HTR-8/SVneo (cell line): ENCODE measurements at places on chromosomes 6 and 20.
A peak's percentile ranks its signal among the peaks of the same experiment; 100 is the strongest.

GRCh38 chr6:155314773-155315515 lies 660 bp upstream of the TFB1M start:
- DNase-seq = peak; percentile 28

GRCh38 chr6:144654506-144654905 lies 369.4 kb downstream of the UTRN start:
- DNase-seq = no peak

- DNase-seq = peak; percentile 11
These were observed 112.6 kb upstream of the CCN2 start for GRCh38 chr6:132063738-132064137.

DNA sequence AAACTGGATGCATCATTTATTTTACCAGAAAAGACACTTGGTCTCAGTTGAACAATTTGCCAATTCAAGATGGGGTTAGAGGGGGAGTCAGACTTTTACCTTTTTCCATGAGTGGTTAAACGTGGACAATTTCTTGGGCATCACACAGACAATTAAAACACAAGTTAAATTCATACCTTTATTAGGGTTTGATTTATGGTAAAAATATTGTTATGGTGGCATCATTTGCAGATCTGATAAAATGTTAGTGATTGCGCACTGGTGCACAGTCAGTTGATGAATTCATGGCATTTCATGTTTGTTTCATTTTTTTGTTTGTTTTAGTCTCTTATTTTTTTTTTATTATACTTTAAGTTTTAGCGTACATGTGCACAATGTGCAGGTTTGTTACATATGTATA lies 399.9 kb downstream of the DOK5 start:
- no peak for DNase-seq

DNA sequence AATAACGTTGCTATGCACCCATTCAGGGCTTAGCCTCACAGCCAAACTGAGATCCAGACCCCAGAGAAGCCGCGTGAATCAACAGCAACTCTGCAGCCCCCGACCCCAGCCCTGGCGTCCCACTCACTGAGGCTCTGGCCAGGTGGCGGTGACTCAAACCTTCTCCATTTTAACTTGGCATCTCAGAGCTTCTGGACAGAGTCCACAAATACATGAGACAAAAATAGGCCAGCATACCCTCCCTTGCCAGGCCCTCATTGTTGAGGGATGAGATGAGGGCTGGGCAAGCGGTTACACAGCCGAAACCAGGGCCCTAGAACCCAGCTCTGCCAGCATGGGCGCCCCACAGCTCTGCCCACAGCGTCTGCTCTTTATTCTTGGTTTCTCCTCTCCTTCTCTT lies 118.4 kb downstream of the MYLK4 start:
- no peak for DNase-seq

GRCh38 chr20:51543422-51543788 lies 886 bp upstream of the NFATC2 start:
- no peak for DNase-seq

DNA sequence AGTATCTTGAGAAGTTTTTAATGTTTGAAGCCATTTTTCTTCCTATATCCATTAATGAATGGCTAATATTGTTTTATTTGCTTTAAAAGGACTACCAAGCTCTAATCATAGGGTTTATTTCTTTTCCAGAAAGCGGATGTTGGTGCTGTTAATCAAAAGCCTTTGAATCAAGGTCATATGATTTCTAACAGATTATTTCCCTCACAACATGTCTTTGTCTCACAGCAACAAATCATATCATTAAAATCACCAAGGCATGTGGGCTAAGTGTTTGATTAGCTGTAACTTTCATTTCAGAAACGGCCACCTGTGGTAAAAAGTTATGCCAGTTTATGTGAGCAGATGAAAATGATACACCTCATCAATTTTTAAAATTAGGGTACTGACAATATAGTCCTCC lies 21.7 kb downstream of the TRAF3IP2 start:
- DNase-seq = no peak

DNA sequence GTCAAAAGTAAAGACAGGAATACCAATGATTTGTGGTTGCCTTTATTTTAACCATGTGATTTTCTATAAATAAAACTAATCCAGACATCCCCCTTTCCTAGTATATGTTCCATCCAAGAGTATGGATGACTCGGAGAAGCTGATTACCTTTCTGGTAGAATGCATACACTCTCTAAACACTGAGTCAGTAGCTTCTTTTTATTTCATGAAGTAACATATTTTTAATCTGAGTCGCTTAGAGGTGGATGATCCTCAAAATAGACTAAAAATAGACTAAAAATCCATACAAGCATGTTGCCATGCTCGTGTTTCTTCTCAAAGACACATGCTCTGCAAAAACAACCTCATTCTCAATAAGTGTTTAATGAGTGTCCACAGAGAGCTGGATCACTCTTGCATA lies 263.7 kb downstream of the COL12A1 start:
- no peak for DNase-seq

GRCh38 chr6:9537381-9537780 lies 877.5 kb downstream of the TFAP2A start:
- peak; percentile 18 for DNase-seq

DNA sequence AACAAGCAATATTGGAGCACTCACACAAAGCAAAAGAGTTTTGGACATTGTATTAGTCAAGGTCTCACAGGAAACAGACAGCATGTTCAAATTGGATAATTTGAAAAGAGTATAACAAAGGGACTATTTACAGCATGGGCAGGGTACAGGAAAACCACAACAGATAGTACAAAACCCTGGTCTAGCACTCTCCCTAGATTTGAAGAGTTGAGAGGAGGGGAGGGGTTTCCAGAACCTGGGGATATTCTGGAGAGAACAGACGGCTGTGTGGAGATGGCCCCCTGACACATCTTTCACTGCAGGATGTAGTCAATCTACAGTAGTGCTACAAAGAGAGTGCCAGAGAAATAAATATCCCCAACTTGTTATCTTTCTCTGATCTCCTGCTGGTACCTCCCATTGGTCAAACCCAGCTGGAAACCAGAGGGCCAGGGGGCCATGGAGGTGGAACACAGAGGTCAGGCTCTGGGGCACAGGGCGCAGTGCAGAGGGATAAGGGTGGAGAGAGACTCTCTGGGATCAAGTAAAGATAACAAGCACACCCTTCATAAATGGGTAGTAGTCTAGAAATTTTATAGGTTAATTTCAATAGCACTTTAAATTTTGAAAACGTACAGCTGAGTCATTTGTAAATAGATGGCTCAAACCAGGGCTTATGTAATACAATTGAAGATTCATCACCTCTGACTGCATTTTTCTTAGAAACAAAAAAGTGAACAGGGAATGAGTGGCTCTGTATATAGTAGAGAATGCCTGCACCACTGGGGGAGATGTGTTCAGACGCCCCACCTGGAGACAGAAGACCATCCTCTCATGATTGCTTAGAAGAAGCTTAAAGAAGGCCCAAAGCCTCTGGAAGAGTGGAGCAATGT lies 25.7 kb downstream of the RCAN2 start:
- DNase-seq = no peak

GRCh38 chr6:25288518-25288917 lies 9.3 kb downstream of the CARMIL1 start:
- no peak for DNase-seq

- peak; percentile 11 for DNase-seq
These were observed 64.9 kb upstream of the BTBD3 start for GRCh38 chr20:11852811-11853210.

GRCh38 chr6:129844118-129844891 lies 16.8 kb downstream of the TMEM244 start:
- peak; percentile 75 for DNase-seq

DNA sequence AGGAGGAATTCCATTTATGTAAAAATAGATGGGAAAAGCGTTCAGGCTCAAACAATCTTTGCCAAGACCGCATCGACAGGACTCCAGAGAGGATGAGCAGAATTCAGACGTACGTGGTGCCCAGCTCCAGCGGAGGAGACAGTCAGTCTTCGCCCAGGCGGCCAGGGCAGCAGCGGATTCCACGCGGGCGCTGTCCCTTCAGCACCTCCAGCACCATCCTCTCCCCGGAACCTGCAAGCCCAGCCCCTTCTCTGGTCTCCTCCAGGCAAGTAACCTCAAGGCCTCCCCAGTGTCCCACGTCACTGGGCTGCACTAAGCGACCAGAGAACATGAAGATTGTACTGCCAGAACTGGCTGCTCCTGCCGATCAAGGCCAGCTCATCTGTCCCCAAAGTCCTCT lies 2.8 kb upstream of the KCNQ2 start:
- DNase-seq = peak; percentile 67

GRCh38 chr6:3433005-3433404 lies 23.8 kb downstream of the SLC22A23 start:
- no peak for DNase-seq

GRCh38 chr20:23873370-23874015 lies 6.1 kb downstream of the CST5 start:
- DNase-seq = no peak

DNA sequence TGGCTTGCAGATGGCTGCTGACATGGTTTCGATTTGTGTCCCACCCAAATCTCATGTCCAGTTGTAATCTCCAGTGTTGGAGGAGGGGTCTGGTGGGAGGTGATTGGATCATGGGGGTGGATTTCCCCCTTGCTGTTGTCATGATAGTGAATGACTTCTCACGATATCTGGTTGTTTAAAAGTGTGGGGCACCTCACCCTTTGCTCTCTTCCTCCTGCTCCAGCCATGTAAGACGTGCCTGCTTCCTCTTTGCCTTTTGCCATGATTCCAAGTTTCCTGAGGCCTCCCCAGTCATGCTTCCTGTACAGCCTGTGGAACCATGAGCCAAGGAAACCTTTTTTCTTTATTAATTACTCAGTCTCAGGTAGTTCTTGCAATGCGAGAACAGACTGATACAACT lies 77.6 kb upstream of the FUCA2 start:
- no peak for DNase-seq

GRCh38 chr20:34037121-34037520 lies 43.4 kb downstream of the RALY start:
- DNase-seq = no peak

- DNase-seq = no peak
These were observed 281.6 kb upstream of the ZFP64 start for GRCh38 chr20:52473186-52473585.

DNA sequence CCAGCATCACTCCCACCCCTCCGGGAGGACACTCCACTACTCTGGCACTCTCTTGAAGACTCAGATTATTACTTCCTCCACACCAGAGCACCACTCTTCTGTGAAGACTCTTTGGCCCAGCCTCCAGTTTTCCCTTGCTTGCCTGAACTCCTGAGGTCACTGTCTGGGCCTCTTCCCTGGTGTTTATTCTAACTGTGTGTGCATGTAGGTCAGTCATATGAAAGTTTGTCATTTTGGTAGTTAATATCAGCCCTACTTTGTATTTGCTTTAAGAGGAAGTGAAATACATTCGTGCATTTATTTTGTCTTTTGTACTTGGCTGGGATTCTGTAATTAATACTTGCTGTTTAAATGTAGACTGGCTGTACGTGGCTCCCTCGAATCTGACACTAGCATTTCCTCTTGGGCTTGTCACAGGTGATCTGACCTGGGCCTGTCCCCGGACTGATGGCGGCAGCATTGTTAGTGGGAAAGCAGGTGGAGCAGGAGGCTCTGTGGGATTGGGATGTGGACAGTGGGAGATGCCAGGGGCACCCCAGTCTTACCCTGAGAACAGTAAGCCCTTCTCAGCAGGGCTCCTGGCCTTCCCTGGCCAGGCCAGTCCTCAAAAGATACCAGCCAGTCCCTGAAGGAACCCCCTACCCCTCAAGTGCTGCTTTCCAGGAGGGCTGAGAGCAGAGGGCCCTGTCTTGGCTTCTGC lies 350.5 kb downstream of the CDC5L start:
- no peak for DNase-seq

- no peak for DNase-seq
These were observed 61.6 kb downstream of the PREX1 start for GRCh38 chr20:48766205-48766604.

- no peak for DNase-seq
These were observed 9.1 kb downstream of the PRND start for GRCh38 chr20:4730780-4731179.

- DNase-seq = no peak
These were observed 283.0 kb upstream of the MARCKS start for GRCh38 chr6:113574147-113574546.

DNA sequence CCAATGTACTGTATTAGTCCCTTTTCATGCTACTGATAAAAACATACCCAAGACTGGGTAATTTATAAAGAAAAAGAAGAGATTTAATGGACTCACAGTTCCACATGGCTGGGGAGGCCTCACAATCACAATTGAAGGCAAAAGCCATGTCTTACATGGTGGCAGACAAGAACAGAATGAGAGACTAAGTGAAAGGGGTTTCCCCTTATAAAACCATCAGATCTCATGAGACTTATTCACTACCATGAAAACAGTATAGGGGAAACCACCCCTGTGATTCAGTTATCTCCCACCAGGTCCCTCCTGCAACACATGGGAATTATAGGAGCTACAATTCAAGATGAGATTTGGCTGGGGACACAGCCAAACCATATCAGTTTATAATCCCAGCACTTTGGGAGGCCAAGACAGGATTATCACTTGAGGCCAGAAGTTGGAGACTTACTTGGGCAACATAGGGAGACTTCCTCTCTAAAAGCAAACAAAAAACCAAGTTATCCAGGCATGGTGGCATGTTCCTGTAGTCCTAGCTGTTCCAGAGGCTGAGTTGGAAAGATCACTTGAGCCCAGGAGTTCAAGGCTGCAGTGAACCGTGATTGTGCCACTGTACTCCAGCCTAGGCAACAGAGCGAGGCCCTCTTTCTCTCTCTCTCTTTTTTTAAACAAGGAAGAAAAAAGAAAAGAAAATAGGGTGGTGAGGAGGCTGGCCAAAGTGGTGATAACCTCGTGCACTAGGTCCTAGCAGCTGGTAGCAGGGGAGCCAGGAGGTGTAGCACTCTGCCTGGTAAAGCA lies 22.9 kb upstream of the DDR1 start:
- DNase-seq = no peak

DNA sequence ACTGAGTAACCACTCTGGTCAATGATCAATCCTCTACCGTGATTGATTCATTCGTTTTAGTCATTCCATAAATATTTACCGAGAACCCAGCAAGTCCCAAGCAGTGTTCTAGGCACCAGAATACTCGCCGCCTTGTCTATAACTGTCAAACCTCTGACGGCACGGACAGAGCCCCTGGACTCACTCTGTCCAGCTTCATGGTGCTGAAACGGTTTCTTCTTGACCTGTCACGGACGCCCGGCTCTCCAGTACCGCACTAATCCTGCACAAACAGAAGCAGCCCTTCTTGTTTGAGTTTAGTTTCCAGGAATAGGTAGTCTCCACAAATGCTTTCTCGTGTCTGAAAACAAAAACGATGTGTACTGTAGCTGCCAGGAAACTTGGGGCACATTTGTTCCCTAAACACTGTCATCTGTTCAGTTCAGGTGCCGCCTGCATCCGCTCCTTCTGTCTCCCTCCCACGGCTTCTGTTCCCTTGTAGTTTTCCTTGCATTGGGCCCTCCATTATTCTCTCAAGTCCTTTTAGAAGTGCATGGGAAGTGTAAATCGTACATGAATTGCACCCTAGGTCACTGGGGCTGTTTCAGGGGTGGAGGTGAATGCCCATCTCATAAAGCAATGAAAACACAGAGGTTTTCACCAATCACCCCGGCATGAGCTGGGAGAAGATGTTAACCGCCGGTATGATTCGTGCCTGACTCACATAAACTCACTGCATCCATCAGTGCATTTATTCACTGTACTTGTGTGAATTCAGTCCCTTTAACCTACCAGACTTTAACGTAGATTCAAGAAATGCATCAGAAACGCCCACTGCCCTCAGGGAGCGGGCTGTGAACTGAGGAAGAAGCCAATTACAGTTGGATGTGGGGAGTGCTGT lies 209.3 kb upstream of the CDH4 start:
- DNase-seq = no peak
